Mammary epithelial cell (primary cell): ENCODE measurements at places on chromosomes 2 and 18.
A peak's percentile ranks its signal among the peaks of the same experiment; 100 is the strongest.

DNA sequence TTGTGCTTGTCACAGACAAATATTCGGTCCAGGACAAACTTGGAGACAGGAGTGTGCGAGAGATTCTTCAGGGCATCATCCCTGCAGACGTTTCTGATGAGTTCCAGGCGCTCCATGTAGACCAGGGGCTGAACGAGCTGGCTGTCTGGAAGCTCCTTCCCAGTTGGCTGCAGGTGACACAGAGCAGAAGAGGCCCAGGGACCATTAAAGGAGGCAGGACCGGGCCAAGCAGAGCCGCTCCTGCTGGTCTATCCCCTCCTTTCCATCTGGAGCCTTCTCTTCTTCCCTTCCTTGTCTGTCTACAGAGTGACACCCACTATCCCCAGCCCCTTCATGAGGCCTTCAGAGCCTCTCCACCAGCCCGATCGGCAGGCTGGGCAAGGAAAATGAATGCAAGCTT, 19.5 kb downstream of the CHST10 start:
- DNase-seq, result no peak

DNA sequence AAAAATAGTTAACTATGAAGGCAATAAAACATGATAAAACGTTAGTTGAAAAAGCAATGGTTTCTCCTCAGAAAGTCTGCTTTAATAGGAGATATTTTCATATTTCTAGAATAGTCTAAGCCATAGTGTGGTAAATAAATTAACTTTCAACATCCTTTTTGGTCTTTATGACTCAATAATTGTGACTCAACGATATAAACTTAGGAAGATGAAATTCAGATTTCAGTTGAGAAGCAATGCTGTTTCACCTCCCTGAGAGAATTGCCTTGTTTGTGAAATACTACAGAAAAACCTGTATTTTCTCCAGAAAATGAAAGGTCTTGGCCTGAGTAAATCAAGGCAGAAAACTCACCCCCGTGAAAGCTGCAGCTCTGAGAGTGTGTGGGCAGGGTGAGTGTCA, 166.9 kb downstream of the ETAA1 start:
- peak; percentile 27 for DNase-seq

DNA sequence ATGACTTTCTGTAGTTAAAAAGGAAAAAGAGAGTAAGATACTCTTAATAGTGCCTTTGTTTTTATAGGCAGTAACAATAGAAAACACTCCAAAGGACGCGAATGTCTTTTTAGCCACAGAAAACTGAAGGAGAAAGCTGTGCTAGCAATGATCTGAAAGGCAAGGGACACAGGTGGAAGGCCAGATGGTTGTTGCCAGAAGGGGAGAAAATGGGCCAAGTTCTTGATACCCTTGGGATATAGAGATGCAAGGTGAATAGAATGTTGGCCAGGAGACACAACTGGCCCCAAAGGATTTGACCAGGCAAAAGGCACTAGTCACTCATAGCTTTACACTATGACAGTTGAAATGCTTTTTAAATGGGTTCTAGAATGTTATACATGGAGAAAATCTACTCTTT, 180.0 kb downstream of the NRXN1 start:
- DNase-seq, result no peak

DNA sequence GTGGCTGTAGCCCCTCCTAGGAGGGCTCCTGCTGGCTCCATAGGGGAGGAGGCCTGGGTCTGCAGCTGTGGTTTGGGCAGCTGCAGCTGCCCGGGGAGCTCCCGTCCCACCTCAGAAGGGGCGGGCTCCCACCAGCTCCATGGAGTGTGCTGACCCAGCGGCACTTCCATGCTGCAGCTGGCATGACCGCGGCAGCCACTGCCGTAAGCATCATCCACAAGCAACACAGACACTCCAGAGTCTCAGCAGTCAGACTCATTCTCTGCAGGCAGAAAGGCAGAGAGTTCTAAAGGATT, 660.1 kb upstream of the RAB6C start:
- DNase-seq, result no peak

DNA sequence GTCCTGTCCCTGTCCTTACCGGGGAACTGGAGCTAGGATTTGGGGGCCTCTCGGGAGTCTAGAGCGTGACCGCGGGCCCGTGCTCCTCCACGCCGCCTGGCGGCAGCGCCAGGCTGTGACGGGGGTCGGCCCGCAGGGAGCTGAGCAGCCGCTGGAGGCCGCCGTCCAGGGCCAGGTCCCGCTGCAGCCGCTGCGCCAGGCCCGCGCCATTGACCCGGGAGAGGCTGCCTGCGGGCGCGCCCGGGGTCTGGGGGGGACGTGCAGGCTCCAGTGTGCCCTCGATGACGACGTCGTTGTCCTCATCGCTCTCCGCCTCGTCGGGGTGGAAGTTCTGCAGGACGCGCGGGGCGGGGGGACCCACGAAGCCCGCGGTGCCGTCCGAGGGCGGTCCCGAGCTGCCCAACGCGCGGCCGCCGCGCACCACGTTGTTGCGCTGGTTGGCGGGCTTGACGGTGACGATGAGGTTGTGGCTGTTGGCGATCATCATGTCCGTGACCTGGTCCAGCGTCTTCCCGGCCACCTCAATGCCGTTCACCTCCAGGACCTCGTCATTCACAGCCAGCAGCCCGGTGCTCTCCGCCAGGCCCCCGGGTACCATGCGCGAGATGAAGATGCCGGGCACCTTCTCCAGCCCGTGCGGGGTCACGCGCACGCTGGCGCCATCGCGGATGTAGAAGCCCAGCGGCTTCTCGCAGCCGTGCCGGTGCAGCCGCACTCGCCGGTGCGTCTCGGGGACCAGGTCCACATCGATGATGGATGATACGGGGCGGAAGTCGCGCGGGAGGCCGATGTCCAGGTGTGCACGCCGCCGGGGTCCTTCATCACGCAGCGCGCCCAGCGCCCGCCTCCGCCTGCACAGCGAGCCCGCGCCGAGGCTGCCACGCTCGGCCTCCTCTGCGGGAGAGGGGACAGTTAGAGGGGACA, 50.9 kb downstream of the ADNP2 start:
- no peak for DNase-seq

DNA sequence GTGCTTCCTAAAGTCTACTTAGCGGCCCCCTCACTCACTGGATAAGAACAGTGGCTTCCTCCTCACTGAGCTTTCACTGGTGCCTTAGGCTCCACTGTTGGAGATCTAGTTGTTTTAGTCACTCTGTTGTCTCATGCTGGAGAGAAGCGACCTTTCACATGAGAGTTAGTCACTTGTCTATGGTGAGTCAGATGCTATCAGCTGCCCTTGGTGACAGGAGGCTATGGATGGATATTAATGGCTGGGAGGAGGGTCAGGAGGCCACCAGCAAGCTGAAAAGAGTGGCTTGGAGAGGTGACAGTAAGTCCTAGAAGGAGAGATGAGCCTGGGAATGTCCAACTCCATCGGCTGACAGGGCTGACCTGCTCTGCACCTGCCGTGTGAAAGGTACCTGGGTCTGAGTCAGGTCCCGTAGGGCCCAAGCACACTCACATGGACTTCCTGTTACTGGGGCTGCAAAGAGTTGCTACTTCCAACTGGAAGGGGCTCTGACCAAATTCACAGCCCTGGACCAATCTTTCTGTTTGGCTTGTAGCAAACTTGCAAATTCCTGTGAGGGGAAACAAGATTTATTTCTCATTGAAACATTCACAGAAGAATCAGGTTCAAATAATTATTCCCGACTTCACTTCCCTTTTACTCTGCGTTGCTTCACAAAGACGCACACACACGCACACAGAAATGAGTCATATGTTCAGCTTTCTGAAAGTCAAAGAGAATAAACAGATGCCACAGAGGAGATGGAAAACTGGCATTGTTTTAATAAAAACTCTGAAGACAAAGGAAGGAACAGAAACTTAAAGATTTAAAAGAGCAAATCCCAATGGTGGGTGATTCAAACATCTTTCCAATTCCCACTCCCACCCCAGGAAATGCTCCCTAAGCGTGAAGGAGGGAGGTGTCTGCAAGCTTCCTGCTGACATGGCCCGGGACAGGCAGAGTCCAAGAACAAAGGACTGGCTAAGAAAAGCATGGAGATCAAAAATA, 203.5 kb upstream of the TWIST2 start:
- DNase-seq, result peak; percentile 47

GRCh38 chr18:463827-464541, 36.5 kb downstream of the COLEC12 start:
- no peak for DNase-seq

- peak; percentile 11 for DNase-seq
Measured at GRCh38 chr18:56511996-56512395, 126.4 kb downstream of the TXNL1 start.

- no peak for DNase-seq
Measured at GRCh38 chr2:142603759-142604158, 273.7 kb upstream of the KYNU start.

- DNase-seq, result no peak
Measured at GRCh38 chr18:45688833-45689232, 35.1 kb upstream of the SLC14A1 start.

DNA sequence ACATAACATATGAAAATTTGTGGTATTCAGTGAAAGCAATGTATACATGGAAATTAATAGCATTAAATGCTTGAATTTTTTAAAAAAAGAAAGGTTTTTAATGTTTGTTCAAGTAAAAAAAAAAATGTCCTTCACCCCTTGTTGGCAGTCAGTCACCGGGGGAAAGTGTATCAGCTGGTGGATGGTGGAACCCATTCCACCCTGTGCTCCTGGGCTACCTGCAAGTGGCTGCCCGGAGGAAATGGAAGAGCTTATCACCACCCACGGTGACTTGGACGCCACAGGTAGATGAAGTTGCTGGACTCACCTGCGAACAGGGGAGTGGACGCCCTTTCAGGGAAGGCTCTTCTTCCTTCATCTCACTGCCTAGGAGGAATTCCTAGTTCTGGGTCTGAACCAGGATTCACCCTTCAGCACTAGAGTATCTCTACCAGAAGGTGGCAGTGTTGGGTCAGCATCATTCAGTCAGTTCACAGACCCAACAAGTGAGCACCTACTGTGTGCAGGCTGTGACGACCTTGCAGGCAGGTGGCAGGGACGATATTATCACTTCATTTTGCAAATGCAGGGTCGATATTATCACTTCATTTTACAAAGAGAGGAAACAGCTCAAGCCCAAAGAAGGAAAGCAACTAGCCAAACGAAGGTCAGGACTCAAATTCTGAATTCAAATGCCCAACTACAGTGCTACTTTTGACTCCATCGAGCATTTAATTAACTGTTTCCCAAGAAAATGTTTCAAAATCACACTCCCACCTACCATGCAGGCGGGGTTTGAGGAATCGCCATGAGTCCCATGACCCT, 35.8 kb downstream of the CIB4 start:
- DNase-seq, result peak; percentile 35

DNA sequence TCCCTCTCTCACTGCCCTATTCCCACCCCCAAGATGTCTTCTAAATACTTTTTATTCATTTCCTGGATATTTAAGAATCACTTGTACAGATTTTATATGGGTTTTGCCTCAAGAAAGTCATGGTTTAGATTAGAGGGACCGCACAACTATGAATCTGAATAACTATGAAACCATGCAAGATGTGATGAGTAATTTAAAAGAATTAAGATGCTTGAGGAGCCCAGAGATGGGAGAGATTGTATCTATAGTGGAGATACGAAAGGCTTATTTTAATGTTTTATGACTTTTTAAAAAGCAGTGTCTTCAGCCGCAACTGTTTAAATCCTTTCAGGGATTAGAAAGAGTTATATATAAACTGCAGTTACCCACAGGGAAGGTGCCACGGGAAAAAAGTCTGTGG, 324.1 kb downstream of the LPIN1 start:
- DNase-seq, result no peak

DNA sequence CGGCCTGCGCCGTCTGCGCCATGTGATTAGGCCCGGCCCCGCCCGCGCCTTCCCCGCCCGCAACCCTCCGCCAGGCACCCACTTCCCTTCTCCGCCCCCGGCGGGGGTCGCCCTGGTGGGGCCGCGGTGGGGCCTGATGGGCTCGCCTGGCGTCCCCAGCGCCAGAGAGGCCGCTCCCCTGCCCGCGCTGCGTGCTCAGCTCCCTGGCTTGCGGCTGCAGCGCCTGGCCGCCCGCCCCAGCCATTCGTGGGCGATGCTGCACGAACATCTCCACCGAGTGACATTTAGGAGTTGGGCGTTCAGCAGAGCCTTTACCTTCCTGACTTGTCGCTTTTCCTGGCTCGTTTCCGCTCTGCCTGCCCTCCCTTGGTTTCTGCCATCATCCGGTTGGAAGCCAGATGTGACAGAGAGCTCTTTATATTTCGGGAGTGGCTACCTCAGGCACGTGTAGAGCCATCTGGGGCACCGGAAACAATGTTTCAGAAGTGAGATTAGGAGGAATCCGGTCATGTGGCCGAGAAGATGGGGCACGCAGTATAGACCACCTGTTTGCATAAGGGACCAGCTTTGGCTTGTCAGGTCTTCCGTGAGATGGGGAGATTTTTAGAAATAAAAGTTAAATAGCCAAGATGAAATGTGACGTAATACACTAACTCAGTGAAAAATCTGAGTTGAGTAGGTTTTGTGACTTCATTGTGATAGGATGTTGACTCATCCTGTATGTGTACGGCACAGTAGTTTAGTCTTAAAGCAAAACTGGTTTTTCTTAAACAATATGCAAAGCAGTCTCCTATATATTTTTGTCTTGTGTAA, 1.2 kb downstream of the GLS start:
- DNase-seq, result peak; percentile 84
